ENCODE measurements at places on chromosomes 1 and 21. TPM values are rescaled to one million over a fixed set of nuclear protein-coding genes. Genes with fewer than 3 reads are reported as not detected.

GRCh38 chr1:179586107-179586823, 5.4 kb upstream of the TDRD5 start:
- DNase-seq = no peak

GRCh38 chr1:100302739-100303138, 36.7 kb downstream of the RTCA start:
- DNase-seq = no peak

GRCh38 chr21:26850116-26850643, 5.0 kb upstream of the ADAMTS1 start:
- DNase-seq = peak; percentile 32

DNA sequence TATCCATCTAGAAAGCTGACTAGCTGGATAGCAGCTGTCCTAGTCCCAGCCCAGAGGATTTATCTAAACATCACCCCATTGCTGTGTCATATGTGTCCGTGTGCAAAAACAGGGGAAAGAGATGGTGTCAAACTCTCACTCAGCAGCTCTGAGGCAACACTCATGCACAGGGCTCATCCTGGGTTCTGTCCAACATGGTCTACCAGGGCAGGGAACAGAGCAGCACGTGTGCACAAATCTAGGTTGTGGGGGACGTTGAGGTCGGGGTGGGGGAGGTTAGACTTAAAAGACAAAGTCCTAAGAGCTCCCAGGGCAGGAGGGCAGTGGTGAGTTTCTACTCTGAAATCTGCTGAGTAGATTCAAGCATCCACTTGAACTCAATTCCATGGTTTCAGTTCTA, 16.2 kb downstream of the PI4KB start:
- no peak for DNase-seq

GRCh38 chr1:201226859-201227488, 36.4 kb downstream of the IGFN1 start:
- DNase-seq = no peak

DNA sequence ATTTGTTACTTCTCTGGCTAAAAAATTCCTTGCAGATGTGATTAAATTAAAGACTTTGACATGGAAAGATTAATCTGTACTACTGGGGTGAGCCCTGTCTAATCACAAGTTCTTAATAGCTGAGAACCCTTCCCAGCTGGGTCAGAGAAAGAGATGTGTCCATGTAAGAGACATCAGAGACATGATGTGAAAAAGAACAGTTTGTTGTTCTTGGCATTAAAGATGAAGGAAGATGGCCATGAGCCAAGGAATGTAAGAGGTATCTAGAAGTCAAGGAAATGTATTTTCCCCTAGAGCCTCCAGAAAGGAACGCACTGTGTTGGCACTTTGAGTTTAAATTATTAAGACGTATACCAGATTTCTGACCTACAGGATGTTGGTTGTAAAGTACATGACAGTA, 1271.5 kb upstream of the PRMT6 start:
- DNase-seq = no peak

- DNase-seq = no peak
Measured at GRCh38 chr1:34591751-34592629, 162.9 kb upstream of the GJB5 start.

GRCh38 chr1:204896023-204896422, 25.4 kb downstream of the NFASC start:
- no peak for DNase-seq

- DNase-seq = no peak
Measured at GRCh38 chr21:41598561-41599431, 90.8 kb upstream of the TMPRSS2 start.

DNA sequence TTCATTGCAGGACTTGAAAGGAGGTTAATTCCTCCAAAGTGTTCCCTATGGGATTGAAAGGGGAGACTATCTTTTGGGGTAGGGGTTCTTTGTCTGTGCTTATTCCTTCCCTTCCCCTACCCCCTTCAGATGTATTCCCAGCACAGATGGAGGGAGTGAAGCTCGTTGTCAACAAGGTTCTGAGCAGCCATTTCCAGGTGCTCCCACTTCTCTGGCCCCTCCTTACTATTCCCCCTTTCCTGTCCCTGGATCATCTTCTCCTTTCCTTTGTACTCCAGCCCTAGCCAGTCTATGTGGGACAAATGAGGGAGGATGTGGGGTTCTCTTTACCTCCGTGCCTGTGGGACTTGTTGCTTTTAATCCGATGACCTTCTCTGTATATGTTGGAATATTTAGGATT, 899 bp downstream of the TOMM40L start:
- DNase-seq = no peak

Gene NBPF15
- polyA plus RNA-seq = 5.7 TPM

Gene PPP1R15B
- polyA plus RNA-seq = 13.5 TPM

Gene PRKAA2
- polyA plus RNA-seq = not detected

Measured in immature natural killer cell (primary cell).